ENCODE measurements at places on chromosomes 2 and 18.

DNA sequence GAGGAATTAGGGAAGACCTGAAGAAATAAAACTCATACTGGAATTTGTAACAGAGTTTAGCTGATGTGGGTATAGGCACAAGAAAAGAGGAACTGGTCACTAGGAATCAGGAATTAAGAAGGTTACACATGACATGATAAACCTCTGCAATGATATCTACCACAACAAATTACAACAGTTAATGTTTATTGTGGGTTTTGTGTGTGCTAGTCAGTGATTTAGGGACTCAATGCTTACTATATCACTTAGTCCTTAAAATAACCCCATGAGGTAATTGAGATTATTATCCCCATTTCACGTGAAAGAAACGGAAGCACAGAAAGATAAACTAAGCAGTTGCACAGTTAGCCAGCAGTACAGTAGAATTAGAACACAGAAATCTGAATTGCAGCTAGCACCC is 415.8 kb upstream of the ZEB2 start:
- no peak for DNase-seq

GRCh38 chr2:8671802-8672201 is 10.1 kb upstream of the ID2 start:
- DNase-seq, result no peak

GRCh38 chr18:23259701-23260681 is 124.7 kb downstream of the CABLES1 start:
- peak; percentile 83 for DNase-seq

GRCh38 chr2:11377928-11378545 is 33.6 kb upstream of the ROCK2 start:
- DNase-seq, result peak; percentile 12

- peak; percentile 76 for DNase-seq
These were observed 15.0 kb downstream of the CDH2 start for GRCh38 chr18:28161608-28162599.

- DNase-seq, result peak; percentile 22
These were observed 333.3 kb upstream of the ACVR2A start for GRCh38 chr2:147511491-147511948.

- no peak for DNase-seq
These were observed 30.0 kb downstream of the RAPGEF4 start for GRCh38 chr2:172765662-172766061.

DNA sequence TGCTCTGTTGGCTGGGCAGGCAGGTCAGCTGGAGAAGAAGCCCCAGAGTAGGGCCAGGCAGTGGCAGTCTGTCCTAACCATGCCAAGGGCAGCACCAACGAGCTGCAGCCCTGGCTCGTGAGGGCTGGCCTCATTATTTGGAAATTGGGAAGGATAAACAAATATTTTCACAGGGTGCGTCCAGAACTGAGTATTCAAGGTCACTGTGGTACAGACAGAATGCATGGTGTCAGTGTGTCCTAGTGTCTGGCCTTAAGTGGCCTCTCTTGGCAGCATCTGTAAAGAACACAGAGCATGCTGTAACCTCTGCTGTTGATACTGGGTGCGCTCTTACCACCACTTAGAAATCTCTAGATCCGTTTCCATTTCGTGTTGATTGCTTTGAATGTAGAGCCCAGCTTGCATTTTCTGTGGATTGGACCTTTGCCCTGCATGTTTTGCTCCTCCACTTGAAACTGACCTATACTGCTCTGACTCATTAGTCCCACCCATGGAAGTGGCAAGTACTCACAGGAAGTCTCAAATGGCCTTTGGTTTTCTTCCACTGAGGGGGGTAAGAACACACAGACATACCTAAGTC is 88.2 kb downstream of the GREB1L start:
- peak; percentile 48 for DNase-seq

DNA sequence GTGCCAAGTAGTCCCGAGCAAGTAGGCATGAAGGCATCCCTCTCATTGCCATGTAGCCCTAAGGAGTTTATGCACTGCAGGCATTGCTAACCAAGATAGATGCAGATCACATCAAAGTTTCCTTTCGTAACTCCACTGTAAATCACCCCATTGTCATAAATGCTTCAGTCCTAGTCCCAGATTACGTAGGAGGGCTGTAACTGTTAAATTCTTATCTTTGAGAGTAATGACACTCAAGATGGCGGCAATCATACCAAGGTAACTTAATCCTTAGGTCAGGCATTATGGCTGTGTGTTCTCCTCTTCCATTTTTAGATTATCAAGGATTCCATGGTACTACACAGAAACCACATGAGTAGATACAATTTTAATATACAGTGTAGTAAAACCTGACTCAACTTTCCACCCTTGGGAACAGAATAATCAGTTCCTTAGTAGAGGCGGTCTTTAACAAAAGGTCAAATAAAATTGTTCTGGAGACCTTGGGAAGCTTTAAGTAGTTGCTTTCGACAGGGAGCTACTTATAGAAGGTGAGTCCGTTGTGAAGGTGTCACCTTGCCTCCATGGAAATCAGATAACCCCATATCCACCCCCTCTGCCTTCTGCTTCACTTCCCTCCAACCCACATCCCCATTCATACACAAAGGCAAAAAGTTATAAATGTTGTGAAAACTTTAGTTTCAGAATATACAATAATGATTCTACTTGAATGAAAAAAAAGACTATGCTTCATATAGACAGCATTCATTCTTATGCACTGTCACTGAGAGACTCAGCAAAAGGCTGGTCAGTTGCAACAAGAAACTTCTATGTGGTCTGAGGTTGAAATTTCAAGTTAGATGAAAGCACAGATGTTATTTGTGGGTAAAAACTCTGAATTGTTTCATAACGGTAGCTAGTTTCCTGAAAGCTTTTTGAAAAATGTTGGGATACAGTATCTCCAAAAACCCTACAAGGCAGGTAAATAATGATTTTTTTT is 64.8 kb upstream of the GALNT5 start:
- no peak for DNase-seq

DNA sequence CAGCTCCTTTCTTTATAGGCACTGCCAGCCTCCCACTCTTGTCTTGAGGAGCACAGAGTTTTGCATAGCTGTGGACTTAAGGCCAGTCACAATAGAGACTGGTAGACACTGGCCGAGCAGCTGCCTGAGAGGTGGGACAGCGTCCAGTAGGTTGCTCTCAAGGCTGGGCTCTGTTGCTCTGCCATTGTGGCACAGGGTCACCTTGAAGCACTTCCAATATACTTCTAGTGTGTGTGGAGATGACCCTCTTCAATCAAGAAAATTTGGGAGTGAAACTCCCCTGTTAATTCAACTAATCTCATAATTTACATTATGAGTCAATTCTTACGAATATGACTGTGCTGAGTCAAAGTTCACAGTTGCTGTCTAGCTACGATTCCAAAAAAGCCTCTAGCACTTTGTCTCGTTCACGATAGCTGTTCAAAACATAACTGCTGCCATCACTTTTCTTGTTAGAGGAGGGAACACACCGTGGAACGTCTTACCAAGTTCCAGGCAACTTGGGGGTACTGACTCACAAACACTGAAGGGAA is 636.2 kb downstream of the EPHA4 start:
- DNase-seq, result no peak

DNA sequence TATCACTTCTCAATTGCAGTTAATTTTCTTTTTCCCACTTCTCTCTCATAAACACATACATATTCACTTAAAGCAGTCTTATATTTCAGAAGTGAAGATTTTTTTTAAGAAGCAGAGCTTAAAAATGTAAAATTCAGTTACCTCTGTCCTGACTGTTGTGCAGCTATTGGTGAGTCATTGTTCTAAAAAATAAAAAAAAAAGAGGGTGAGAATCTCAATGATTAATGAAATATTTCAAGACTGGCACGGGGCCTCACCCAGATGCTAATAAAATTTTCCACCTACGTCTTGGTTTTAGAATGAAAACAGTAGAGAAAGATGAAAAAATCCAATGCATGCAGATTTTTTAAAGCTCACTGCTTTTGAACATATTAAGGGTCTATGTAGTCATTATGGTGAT is 67.7 kb downstream of the RDH14 start:
- DNase-seq, result no peak

DNA sequence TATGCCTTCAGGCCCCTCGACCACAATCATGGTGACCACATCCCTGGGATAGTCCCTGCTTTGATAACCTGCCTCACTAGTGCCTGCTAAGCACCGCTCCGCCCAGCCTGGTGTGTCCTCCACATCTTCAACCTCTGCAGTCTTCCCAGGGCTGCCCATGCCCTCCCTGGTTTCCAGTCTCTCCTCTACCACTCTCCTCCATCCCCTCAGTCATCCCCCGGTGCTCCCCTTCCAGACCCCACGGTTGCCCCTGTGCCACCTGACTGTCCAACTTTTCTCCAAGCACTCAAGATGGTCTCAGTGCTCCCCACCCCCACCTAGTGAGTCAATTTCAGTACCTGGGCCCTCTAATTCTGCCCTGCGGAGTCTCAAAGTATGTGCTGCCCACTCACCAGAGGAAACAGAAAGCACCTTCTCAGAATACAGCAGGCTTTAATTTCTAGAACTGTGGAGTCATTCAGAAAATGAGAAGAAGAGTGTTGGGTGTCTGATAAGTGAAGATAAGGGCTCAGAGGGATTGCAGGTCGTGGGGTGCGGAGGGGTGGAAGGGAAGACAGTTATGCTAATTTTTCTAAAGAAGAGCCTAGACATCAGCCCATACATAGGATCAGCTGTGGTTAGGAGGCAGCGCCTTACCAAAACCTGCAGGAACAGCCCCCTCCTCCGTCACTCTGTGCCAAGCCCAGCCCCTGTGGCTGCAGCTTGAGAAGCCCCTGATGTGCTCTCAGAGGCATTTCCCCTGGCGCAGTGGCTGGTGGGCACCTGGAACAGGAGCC is 53.6 kb upstream of the CAB39 start:
- DNase-seq, result no peak

Data from fibroblast of skin of right biceps (primary cell).